ENCODE measurements at places on chromosomes 11 and 22.

DNA sequence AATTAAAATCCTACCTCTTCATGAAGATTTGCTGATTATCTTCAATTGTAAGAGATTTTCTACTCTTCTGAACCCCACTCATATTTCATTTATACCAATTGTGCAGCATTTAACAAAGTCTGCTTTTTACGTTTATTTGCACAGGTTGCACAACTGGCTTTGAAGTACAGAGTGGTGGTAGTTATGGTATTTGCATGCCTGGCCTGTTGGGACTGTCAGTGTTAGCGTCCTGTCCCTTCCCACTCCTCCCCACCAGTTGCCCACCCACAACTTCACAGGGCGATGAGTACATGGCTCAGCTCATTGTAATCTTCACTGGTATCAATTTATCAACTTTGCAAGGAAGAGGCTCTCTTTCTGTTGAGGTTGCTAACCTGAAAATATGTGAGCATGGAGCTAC is 372.3 kb downstream of the AASDHPPT start:
- DNase-seq = no peak

GRCh38 chr11:12137938-12138731 is 27.7 kb downstream of the MICAL2 start:
- no peak for DNase-seq

- DNase-seq = no peak
These were observed 130.7 kb upstream of the NECTIN1 start for GRCh38 chr11:119859684-119860083.

- peak; percentile 56 for DNase-seq
These were observed 24.1 kb upstream of the SUSD2 start for GRCh38 chr22:24156913-24157821.

- no peak for DNase-seq
These were observed 16.9 kb downstream of the TNRC6B start for GRCh38 chr22:40194656-40195055.

GRCh38 chr11:1504581-1505290 is 18.2 kb upstream of the MOB2 start:
- DNase-seq = no peak

- no peak for DNase-seq
These were observed 1288.6 kb upstream of the CNTN5 start for GRCh38 chr11:97732011-97732632.

GRCh38 chr11:69941546-69942332 is 122.5 kb upstream of the FGF3 start:
- no peak for DNase-seq

DNA sequence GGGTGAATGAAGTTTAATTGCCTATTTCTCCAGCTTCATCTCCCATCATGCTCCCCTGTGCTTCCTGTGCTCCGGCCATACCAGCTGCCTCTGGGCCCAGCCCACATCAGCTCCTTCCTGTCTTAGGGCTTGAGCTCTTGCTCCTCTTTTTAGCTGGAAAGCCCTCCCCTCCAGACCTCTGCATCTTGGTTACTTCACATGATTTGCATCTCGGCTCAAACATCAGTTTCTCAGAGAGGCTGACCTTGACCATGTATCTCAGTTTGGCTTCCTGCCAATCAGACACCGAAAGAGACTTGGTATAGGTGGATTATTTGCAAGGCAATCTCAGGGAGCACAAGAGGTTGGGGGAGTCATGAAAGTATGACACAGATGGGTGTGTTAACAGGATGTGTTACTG is 73.2 kb upstream of the TIMP3 start:
- DNase-seq = no peak

GRCh38 chr11:86782742-86783141 is 17.6 kb upstream of the PRSS23 start:
- DNase-seq = no peak

GRCh38 chr22:42627981-42628380 is 12.4 kb downstream of the ATP5MGL start:
- DNase-seq = no peak

GRCh38 chr11:130872513-130872912 is 43.8 kb downstream of the SNX19 start:
- no peak for DNase-seq

DNA sequence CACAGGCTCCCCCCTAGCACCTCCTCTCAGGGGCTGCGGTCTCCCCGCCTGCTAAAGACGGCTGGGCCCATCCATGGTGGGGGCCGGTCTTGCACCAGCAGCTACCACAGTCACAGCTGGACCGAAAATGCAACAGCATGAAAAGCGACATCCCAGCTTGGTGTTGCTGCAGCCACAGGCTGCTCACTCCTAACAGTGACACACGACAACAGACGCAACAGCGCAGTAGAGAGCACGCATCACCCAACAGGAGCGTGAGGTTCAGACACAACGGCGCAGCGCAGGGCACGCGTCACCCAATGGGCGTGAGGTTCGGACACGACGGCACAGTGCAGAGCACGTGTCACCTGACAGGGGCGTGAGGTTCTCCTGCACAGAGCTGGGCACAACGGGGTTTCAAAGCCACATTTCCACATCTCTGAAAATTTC is 24.1 kb downstream of the TOLLIP start:
- DNase-seq = no peak

- DNase-seq = no peak
These were observed 86.0 kb downstream of the C11orf87 start for GRCh38 chr11:109507836-109508561.

DNA sequence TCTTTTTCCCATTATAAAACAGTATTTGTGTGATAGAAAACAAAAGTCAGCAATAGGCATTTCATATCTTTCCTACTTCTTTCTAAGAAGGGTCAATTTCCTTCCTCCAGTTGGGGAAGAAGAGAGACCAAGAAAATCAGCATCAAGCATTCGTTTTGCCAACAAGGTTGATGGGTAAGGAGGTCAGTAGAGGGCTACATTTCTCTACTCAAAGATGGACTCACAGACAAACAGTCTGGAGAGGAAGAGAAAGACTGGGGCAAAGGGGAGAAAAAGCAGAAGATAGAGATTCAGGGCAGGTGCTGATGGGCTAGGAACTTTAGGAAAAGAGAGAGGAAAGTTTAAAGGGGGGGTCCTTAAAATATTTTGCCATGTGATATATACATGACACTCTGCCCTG is 8.6 kb upstream of the MTNR1B start:
- DNase-seq = no peak

- DNase-seq = no peak
These were observed 15.5 kb upstream of the NNMT start for GRCh38 chr11:114280696-114281095.

GRCh38 chr11:12114193-12115033 is 4.0 kb downstream of the MICAL2 start:
- no peak for DNase-seq

DNA sequence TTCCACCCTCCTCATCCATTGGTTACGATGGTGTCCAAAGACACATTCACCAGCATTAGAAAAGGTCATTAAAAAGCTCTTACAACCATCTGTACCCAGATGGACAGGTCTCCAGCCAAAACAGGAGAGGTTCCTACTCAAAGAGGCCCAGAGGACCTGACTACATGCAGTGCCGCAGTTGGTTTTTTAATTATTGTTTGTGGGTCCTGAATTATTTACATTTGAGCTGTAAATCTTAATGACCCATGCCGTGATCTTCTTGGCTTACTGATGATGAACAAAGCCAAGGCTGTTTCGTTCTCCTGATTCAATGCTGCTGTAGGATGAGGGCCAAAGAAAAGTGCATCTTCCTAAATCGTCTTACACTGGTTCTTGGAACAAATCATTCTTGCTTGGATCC is 83.7 kb downstream of the CADM1 start:
- DNase-seq = no peak

GRCh38 chr11:34381775-34382174 is 24.0 kb upstream of the ABTB2 start:
- DNase-seq = no peak

DNA sequence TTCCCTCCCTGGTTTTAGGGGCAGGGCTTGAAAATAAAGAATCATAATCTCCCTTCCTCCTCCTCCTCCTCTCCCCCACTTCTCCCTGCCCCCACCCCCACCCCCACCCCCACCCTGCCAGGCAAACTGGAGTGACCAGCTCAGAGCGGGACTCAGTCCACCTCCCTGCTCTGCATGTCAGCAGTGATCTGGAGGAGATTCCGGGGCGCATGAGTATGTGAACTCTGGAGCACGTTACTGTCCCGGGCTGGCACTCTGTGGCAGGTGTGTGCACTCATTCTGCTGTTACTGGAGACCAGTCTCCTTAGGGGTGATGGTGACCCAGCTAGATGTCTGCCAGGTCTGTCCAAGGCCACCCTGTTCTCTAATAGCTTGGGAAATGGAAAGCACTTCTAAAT is 33.9 kb downstream of the MARK2 start:
- DNase-seq = no peak

GRCh38 chr22:49739138-49739537 is 88.5 kb downstream of the BRD1 start:
- DNase-seq = no peak

DNA sequence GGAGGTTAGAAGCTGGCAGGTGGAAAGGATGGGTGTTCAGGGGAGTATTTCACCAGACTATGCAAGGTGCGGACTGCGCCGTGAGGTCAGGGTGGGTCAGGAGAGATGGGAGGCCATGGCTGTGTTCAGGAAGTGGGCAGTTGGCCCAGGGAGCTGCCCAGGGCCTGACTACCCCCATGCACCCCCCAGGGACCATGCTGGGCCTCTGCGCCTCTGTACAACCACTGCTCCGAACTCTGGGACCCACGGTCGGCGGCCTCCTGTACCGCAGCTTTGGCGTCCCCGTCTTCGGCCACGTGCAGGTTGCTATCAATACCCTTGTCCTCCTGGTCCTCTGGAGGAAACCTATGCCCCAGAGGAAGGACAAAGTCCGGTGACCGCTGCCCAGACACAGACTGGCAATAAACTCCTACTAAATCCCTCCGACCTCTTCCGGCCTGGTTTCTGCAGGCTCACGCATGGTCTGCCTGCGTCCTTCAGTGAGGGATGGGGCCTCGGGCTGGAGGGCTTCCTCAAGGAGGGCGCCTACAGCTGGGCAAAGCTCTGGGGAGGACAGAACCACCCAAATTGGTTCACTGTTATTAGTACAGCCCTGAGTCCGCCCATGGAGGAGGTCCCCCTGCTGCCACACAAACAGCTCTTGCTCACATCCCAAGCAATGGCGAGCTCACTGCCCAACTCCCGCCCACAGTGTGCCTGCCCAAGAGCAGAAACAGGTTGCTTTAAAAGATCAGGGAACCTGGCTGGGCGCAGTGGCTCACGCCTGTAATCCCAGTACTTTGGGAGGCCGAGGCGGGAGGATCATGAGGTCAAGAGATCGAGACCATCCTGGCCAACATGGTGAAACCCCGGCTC is 4.2 kb downstream of the PHLDA2 start:
- no peak for DNase-seq

DNA sequence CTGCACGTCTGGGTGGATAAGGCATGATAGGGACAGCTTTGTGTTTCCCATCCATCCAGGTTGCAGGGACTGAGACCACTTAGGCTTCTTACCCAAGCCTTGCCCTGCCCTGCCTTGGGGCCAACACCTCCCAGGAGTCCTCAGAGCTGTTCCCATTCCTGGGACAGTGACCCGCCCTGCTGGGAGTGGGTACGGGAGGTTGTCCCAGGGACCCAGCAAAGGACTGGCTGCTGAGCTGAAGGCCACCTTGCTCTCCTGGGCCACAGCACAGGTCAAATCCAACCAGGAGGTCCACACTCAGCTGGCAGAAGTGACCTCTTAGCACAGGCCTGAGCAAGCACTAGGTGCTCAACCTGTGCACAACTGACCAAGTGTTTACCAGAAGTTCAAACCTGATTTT is 16.9 kb upstream of the ARHGEF17 start:
- no peak for DNase-seq
